ENCODE measurements at places on chromosomes 2 and 18. TPM values are rescaled to one million over a fixed set of nuclear protein-coding genes. Genes with fewer than 3 reads are reported as not detected.

SNTG2 gene
- total RNA-seq = 0.57 TPM

NRP2 gene
- 2.5 TPM for total RNA-seq

GLI2 gene
- not detected for total RNA-seq

AGXT gene
- not detected for total RNA-seq

NUP35 gene
- total RNA-seq = 25.6 TPM

AMER3 gene
- not detected for total RNA-seq

NAT8 gene
- not detected for total RNA-seq

LIPG gene
- 0.45 TPM for total RNA-seq

UGT1A9 gene
- total RNA-seq = not detected

IL36A gene
- not detected for total RNA-seq

ITPRID2 gene
- 40.7 TPM for total RNA-seq

DNAJC5G gene
- not detected for total RNA-seq

CPO gene
- not detected for total RNA-seq

CYS1 gene
- not detected for total RNA-seq

TRIM54 gene
- not detected for total RNA-seq

TMEM17 gene
- total RNA-seq = 0.21 TPM

DTNA gene
- total RNA-seq = 0.43 TPM

ATP5MC3 gene
- 308 TPM for total RNA-seq

PTPRN gene
- not detected for total RNA-seq

MC5R gene
- not detected for total RNA-seq

FHL2 gene
- 1.8 TPM for total RNA-seq

CHRNG gene
- total RNA-seq = not detected

AQP12A gene
- not detected for total RNA-seq

IL1RL2 gene
- total RNA-seq = 0.91 TPM

CPLX4 gene
- not detected for total RNA-seq

FOXD4L1 gene
- not detected for total RNA-seq

PXDN gene
- total RNA-seq = 0.05 TPM

RUFY4 gene
- 1.2 TPM for total RNA-seq

DAW1 gene
- total RNA-seq = not detected

SYT4 gene
- not detected for total RNA-seq

SLC19A3 gene
- not detected for total RNA-seq

TNFAIP6 gene
- not detected for total RNA-seq

All from activated naive CD4-positive, alpha-beta T cell treated with anti-CD3 and anti-CD28 coated beads for 36 hours (primary cell).